ENCODE measurements at places on chromosomes 4 and X. TPM values are rescaled to one million over a fixed set of nuclear protein-coding genes. Genes with fewer than 3 reads are reported as not detected.

HAND2 gene
- total RNA-seq = 0.45 TPM

RBMXL3 gene
- total RNA-seq = not detected

NDNF gene
- not detected for total RNA-seq

SERTM2 gene
- total RNA-seq = not detected

SUPT20HL2 gene
- not detected for total RNA-seq

EMCN gene
- total RNA-seq = not detected

NEUROG2 gene
- total RNA-seq = 0.06 TPM

ELK1 gene
- 35.4 TPM for total RNA-seq

SMIM31 gene
- not detected for total RNA-seq

SULT1B1 gene
- total RNA-seq = 0.02 TPM

ATP6AP1 gene
- 88.4 TPM for total RNA-seq

CSAG3 gene
- not detected for total RNA-seq

NMU gene
- total RNA-seq = 0.83 TPM

DNAAF6 gene
- total RNA-seq = not detected

RHOXF1 gene
- total RNA-seq = not detected

ATP2B3 gene
- 0.31 TPM for total RNA-seq

BST1 gene
- 17.8 TPM for total RNA-seq

FRAS1 gene
- total RNA-seq = 3.3 TPM
